Head of caudate nucleus (tissue), 42 donors: ENCODE measurements at places on chromosomes 5 and 9.

GRCh38 chr9:99398241-99398640 lies 176.2 kb downstream of the SEC61B start:
- DNase-seq: no peak

- no peak for DNase-seq
Measured at GRCh38 chr9:131639769-131640437, 94.6 kb downstream of the PRRT1B start.

GRCh38 chr9:976258-976942 lies at the start of gene DMRT3:
Gene DMRT3, plus strand, starts transcription at chr9:976655. Its CDS starts 347 bp downstream, at chr9:977002.
- DNase-seq: no peak

GRCh38 chr9:130406278-130406895 lies 38.4 kb upstream of the ASS1 start:
- no peak for DNase-seq

GRCh38 chr5:112226215-112226614 lies 192.9 kb downstream of the EPB41L4A start:
- DNase-seq: no peak

DNA sequence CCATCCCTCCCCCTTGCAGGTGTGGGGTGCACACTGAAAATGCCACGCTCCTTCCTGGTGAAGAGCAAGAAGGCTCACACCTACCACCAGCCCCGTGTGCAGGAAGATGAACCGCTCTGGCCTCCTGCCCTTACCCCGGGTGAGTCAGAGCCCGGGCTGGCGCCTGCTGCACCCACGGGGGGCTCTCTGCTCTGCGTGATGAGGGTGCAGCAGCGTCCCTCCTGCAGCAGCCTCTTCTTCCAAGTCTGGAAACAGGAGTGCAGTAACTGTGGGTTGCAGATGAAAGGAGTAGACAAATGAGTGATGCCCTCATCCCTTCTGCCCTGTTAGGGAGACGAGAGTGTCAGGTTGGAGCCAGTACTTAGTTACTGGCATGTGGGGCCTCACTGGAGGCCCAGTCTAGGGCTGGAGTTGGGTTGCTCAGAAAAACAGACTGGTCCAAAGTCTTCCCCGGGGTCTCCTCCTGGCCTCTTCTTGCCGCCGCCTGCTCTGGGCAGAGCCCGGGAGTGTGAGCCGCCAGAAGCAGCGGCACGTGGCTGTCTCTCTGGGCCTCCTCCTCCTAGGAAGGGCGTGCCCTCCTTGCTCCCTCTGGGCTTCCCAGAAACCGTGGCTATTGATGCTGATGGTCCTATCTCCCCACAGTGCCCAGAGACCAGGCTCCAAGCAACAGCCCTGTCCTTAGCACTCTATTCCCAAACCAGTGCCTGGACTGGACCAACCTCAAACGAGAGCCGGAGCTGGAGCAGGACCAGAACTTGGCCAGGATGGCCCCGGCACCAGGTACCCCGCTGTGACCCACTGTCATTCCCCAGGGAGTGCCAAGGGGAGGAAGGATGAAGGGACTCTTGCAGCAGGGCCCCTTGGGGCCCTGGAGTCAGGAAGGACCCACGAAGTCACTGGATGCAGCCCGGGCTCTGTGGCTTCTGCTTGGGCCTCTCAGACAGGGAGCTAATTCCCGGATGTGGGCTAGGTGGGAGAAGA lies 8.4 kb downstream of the GFI1B start:
- DNase-seq: no peak

DNA sequence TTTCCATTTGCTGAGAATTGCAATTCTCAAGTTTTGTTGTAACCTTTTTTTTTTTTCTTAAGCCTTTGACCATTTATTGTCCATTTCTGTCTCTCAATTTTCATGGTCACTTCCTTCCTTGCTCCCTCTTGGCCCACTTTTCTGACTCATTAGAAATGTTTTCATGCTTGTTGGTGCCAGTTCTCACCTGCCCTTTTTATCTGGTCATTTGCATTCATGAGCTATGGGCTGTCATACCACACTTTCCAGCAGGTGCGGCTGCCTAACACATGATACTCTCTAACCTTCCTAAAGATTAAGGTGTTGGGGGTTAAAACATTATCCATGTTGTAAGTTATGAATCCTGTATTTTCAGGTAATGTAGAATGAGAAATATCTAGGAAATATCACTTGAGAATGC lies 150.5 kb upstream of the TLX3 start:
- DNase-seq: no peak

GRCh38 chr5:168317096-168317520 lies 25.7 kb downstream of the WWC1 start:
- DNase-seq: peak; percentile 21

DNA sequence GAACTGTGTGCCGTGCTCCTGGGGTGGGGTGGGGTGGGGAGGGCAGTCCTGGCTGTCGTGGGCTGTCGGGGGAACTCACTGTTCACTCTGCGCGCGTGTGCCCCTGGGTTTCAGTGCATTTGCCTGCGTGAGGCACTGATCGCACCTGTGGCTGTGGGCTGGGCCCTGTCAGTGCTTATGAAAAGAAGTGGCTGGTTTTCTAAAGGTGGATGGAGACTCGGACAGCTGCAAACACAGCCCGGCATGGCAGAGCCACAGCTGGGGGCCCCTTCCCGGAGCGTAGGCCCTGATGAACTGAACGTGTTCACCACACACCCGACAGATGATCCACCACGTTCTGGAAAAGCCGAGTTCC lies 42.7 kb downstream of the NKD2 start:
- no peak for DNase-seq

GRCh38 chr9:121861501-121862180 lies 210.2 kb downstream of the DAB2IP start:
- DNase-seq: peak; percentile 65

DNA sequence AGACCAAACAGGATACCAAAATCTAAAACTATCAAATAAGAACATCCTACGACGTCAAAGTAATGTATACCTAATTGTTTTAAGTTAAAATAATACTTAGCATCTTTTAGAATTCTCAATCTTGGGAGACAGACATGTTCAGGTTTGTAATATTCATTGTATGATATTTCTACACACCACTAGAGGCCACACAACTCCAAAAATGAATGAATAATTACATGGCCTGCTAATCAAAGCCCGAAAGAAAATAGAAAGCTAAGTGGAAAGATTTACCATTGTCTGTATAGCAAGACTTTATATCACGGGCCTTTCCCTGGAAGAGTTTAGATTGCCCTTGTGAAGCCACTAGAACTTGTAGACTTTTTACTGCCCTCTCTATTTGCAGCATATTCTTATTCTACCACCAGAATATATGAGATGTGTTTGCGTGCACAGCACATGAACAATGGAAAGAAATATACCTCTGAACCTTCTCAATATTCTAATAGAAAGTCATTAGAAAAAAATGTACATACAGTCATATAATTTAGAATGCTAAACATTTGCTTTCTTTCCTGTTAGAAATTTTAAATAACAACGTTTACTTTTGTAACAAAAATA lies 380.1 kb upstream of the NUDT12 start:
- DNase-seq: no peak

DNA sequence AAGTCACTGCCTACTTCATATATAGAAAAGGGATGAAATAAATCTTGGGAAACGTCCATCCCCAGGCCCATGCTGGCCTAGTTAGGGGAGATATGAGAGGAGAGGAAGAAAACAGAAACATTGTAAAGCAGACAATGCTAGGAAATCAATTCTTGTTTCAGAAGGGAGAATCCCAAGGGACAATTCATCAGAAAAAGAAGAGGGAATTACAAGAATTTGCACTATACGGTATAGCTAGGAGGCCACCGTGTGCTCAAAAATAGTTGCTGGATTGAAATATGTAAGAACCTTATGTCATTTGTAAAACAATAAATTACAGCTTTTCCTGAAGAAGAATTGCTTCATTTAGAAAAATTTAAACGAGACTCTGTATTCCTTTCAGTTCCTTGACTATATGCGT lies 8.3 kb upstream of the SHC3 start:
- DNase-seq: no peak

DNA sequence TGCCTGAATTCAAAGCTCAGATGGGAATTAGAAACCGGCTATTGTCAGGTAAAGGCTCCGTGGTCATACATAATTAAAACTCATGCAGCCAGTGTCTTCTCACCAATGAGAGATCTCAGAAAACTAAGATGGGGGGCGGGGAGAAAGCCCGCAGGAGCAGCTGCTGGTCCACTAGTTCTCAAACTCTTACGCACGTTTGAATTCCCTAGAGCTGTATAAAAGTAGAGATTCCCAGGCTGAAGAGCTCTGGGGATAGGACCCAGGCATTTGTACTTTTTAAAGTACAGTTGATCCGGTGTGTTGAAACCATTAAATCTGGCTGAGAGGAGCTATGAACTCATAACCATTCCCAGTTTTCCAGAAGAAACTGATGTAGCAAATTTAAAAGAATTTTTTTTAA lies 68.5 kb downstream of the FRMD3 start:
- no peak for DNase-seq

DNA sequence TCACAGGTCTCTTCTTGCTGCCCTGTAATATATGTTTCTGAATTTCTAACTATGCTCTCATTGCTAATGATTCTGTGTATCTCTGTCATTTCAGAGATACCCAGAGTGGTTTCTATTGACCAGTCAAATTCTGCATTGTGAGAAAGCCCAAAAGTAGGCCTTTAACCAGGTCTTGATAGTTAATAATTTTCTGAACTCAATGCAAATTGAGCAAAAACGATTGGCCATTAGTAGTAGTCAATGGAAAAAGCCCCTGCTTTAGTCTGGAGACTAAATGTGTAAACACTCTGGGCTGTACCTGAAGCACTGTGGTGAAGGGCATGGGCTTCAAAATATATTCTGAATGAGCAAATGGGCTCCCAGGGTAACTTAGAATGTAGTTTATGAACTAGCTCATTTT lies 307.6 kb downstream of the ARL15 start:
- no peak for DNase-seq

DNA sequence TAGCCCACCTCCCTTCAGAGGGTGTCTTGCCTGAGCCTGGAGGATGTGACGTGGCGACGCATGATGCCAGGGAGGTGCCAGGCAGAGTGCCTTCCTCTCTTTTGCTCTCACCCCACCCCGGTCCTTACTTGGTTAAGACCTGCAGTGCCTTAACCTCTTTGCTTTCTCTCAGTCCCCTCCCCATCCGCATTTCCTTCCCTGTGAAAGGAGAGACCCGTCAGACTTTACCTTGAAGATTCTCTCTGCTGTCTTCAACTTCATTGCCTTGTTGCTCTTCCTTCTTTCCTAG lies 52.0 kb upstream of the NCS1 start:
- no peak for DNase-seq

- DNase-seq: peak; percentile 4
Measured at GRCh38 chr5:135219868-135220267, 179.2 kb downstream of the MACROH2A1 start.

GRCh38 chr5:83866181-83866580 lies 145.5 kb upstream of the HAPLN1 start:
- DNase-seq: no peak

DNA sequence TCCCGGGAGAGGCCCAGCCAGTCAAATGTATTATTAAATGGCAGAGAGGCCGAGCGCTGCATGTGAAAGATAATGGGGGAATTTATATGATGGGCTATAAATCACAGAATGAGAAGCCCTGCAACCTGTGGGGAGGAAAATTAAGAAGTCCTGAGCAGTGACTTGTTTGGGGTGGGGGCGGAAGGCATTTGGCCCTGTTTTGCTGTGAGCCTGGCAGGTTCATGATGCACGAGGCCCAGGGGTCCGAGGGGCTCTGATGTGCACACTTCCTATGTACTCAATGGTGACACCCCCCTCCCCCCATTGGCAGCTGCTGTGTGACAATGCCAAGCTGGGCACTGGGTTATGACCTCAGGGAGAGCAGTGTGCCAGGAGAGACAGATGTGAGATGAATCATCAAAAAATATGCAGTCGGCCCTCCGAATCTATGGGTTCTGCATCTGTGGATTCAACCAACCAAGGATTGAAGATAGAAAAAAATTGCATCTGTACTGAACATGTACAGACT lies 13.7 kb upstream of the DAB2IP start:
- DNase-seq: peak; percentile 90

- DNase-seq: no peak
Measured at GRCh38 chr5:14200312-14200990, 57.3 kb downstream of the TRIO start.

DNA sequence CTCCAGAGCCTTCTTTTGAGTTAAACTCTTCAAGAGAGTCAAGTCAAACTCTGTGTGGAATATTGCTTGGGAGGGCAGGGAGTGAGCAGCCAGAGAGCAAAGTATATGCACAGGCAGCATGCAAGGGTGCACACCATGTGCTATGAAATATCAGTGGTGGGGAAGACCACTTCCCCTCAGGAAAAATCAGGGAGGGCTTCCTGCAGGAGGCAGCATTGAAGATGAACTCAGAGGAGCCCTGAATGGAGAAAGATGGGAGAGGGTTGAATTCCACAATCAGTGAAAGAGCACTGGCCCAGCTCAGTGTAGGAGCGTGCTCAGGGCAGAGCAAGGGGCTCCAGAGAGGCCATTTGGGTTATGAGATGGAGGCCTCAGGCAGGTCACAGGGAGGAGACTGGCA lies 41.9 kb downstream of the CCDC180 start:
- DNase-seq: no peak

GRCh38 chr9:6098431-6098830 lies 83.0 kb upstream of the RANBP6 start:
- DNase-seq: no peak

- DNase-seq: no peak
Measured at GRCh38 chr5:135569755-135570452, 8.9 kb downstream of the CXCL14 start.

DNA sequence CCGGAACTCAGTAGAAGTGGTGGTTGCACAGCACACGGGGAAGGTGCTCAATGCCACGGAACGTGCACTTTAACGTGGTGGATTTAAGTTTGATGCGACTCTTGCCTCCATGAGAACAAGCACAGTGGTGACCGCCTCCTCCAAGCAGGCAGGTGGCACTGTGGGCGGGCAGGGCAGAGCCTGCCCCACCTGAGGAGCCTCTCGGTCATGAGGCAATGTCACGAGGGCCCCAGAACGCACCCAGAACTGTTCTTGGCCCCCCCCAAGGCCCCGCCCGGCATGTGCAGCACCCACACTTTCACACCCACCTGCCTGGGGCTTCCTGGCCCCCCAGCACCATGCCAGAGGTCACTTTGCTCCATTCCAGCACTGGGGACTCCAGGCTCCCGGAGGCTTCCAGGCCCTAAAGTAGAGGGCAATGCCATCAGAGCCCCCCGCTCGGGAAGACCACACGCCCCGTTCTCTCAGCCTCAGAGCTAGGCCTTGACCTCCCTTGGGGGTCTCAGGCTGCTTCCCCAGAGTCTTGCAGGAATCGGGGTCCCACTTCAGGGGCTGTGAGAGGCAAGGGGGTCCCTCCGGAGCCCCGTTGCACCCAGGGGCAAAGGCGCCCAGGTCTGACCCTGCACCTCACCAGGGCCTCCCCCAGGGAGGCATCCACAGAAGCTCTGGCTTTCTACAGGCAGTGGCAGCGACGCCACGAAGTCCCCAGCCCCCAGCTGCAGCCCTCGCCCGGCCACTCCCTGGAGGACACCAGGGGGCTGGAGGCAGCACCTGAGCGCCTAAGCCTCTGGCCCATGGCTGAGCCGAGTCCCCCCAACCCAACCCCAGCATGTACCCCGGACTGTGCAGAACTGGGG lies 14.0 kb downstream of the CCDC187 start:
- no peak for DNase-seq

DNA sequence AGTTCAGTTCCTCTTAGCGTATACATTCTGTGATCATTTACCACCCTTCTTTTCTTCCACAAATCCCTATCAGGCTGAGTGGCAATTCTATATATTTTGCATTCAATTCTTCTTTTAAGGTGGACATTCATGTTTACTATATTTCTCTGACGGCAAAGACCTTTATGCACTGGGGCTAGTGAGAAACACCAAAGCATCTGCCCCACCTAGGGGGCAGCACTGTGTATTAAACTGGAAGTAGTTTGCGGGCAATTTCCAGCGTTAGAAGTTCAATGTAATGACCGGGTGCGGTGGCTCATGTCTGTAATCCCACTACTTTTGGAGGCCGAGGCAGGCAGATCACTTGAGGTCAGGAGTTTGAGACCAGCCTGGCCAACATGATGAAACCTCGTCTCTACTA lies 27.9 kb upstream of the FBXL7 start:
- no peak for DNase-seq
